ENCODE measurements at places on chromosomes 4 and X. TPM values are rescaled to one million over a fixed set of nuclear protein-coding genes. Genes with fewer than 3 reads are reported as not detected.

NLGN3 gene
- 3.1 TPM for total RNA-seq

NAA11 gene
- total RNA-seq = not detected

RNF128 gene
- total RNA-seq = not detected

FOXP3 gene
- total RNA-seq = 19.9 TPM

SULT1E1 gene
- not detected for total RNA-seq

RBM10 gene
- 57.1 TPM for total RNA-seq

CLIC2 gene
- 1.0 TPM for total RNA-seq

MAGEB1 gene
- not detected for total RNA-seq

CHRDL1 gene
- total RNA-seq = not detected

COMMD8 gene
- 17.0 TPM for total RNA-seq

NDNF gene
- total RNA-seq = 0.29 TPM

DUSP21 gene
- not detected for total RNA-seq

CSAG3 gene
- total RNA-seq = 7.4 TPM

UGT8 gene
- not detected for total RNA-seq

LDB2 gene
- total RNA-seq = not detected

PASD1 gene
- not detected for total RNA-seq

IL13RA2 gene
- not detected for total RNA-seq

AMER1 gene
- 6.5 TPM for total RNA-seq

REPS2 gene
- total RNA-seq = not detected

FAM9B gene
- total RNA-seq = not detected

ETDA gene
- not detected for total RNA-seq

MAB21L2 gene
- total RNA-seq = not detected

PABPC5 gene
- total RNA-seq = not detected

TMPRSS11D gene
- not detected for total RNA-seq

PABPC4L gene
- total RNA-seq = not detected

TCEANC gene
- total RNA-seq = 10.7 TPM

PPARGC1A gene
- total RNA-seq = not detected

TET2 gene
- total RNA-seq = 30.2 TPM

SHROOM4 gene
- total RNA-seq = not detected

LONRF3 gene
- total RNA-seq = 0.32 TPM

NKX1-1 gene
- total RNA-seq = not detected

EGF gene
- total RNA-seq = not detected

PJA1 gene
- total RNA-seq = 13.8 TPM

RASSF6 gene
- total RNA-seq = not detected

SPIN2A gene
- total RNA-seq = 0.95 TPM

PCDH18 gene
- 0.15 TPM for total RNA-seq

MAMLD1 gene
- total RNA-seq = 20.7 TPM

TMEM150C gene
- total RNA-seq = not detected

EIF1AX gene
- total RNA-seq = 46.6 TPM

SMIM20 gene
- total RNA-seq = 14.9 TPM

Measured in T-helper 1 cell treated with Interleukin-12 subunit alpha and Interleukin-12 subunit beta and Interleukin-4 antibody, amounts not matched to agents 30 ng/mL and 1 ng/mL, for 36 hours (primary cell).